ENCODE measurements at places on chromosomes 1 and 21. TPM values are rescaled to one million over a fixed set of nuclear protein-coding genes. Genes with fewer than 3 reads are reported as not detected.

FAM151A gene
- not detected for total RNA-seq

SPATA45 gene
- total RNA-seq: not detected

TNFRSF9 gene
- 2.4 TPM for total RNA-seq

PPM1J gene
- total RNA-seq: 0.63 TPM

RGS21 gene
- not detected for total RNA-seq

Data from mononuclear cell (primary cell).